Lung (tissue), 17 donors: ENCODE measurements at places on chromosomes 7 and 10. TPM values are rescaled to one million over a fixed set of nuclear protein-coding genes. Genes with fewer than 3 reads are reported as not detected.

DNA sequence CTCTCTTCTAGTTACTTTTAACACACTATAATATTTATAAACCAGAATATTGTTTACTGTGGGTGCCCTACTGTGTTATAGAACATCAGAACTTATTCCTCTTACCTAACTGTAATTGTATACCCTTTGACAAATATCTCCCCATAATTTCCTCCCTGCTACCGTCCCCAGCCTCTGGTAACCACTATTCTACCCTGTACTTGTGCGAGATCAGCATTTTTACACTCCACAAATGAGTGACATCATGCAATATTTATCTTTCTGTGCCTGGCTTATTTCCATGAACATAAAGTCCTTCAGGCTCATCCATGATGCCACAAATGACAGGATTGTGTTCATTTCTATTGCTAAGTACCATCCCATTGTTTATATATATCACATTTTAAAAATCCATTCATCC is 139.8 kb upstream of the RSU1 start:
- no peak for DNase-seq
- H3K27ac ChIP-seq = no peak overlapping the region
- H3K27me3 ChIP-seq = no peaks in the 10 kb centered on the region

- no peak overlapping the region for H3K4me3 ChIP-seq
- H3K27ac ChIP-seq = no peak overlapping the region
- H3K27me3 ChIP-seq = no peaks in the 10 kb centered on the region
- no peak for DNase-seq
These were observed 119.9 kb downstream of the HECW1 start for GRCh38 chr7:43232366-43232765.

DNA sequence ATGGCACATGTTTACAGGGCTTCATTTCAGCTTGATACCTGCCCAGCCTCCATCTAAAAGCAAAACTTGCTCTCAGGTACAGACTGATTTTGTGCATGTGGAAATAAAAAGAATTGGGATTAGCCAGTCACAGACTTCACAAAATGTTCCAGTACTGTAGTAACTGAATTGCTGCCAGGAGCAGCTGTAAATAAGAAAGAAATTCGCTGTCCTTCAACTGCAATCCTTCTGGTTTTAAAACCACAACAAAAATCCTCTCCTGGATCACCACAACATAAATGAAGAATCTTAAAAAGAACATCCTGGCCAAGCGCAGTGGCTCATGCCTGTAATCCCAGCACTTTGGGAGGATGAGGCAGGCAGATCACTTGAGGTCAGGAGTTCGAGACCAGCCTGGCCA is 3.9 kb upstream of the MIOS start:
- H3K4me1 ChIP-seq = no peaks in the 10 kb centered on the region
- no peak overlapping the region for H3K4me3 ChIP-seq
- H3K36me3 ChIP-seq = no peaks in the 10 kb centered on the region
- DNase-seq = no peak
- H3K27me3 ChIP-seq = no peaks in the 10 kb centered on the region

DNA sequence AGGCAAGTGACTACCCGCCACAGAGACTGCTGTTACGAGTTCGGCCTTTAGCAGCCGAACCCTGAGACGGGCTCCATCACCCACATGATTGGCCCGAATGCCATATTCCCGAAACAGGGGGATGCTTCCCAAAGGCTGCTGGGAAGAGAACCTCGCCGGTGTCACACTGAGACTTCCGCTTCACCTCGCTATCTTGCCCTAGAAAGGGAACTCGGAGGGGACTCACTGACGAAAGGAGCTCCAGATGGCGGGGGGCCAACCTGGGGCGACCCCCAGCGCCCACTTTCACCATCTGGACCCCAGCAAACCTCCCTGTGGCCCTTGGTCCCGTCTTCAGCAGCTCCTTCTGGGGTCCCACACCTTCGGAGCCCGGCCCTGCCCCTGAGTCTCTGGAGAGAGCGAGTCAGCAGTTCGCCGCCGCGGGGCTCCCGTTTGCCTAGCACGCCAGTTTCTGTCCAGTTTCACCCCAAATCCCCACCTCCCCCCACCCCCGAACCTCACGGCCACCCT is 529 bp downstream of the HPS1 start:
- peak overlapping the region; percentile 92 for H3K4me3 ChIP-seq
- DNase-seq = peak; percentile 33
- no peaks in the 10 kb centered on the region for H3K27me3 ChIP-seq

DNA sequence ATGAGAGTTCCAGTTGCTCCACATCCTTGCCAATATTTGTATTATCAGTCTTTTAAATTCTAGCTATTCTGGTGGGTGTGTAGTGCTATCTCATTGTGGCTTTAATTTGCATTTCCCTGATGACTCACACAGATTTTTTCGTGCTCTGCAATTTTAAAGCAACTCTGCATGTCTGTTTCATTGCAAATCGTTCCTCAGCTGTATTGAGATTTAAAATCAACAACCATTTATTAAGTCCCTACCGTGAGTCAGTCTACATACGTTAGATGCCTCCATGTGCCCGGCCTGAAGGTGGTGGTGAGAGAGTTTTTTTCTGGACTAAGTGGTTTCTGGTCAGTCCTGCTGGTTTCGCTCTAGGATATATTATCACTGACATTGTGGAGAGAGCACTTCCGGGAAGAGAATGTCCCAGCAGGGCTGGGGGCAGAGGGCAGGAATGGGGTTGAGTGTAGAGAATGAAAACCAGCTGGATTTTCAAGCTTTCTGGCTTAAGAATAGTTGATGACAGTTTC is 8.4 kb upstream of the HYCC1 start:
- H3K27me3 ChIP-seq = no peaks in the 10 kb centered on the region
- DNase-seq = peak; percentile 92
- no peak overlapping the region for H3K4me3 ChIP-seq
- H3K4me1 ChIP-seq = peaks cover 9% of the 10 kb centered on the region

Gene CRYGN
- 0.34 TPM for total RNA-seq

GRCh38 chr7:24877790-24878311 is 102.1 kb downstream of the OSBPL3 start:
- DNase-seq = peak; percentile 86
- no peaks in the 10 kb centered on the region for H3K4me1 ChIP-seq
- no peaks in the 10 kb centered on the region for H3K36me3 ChIP-seq
- H3K27me3 ChIP-seq = no peaks in the 10 kb centered on the region

- peaks cover 29% of the 10 kb centered on the region for H3K4me1 ChIP-seq
- H3K27me3 ChIP-seq = no peaks in the 10 kb centered on the region
- no peak for DNase-seq
- H3K27ac ChIP-seq = no peak overlapping the region
- no peak overlapping the region for H3K4me3 ChIP-seq
These were observed 5.7 kb upstream of the CELF2 start for GRCh38 chr10:11011984-11012383.

Gene CUBN
- 1.7 TPM for total RNA-seq

DNA sequence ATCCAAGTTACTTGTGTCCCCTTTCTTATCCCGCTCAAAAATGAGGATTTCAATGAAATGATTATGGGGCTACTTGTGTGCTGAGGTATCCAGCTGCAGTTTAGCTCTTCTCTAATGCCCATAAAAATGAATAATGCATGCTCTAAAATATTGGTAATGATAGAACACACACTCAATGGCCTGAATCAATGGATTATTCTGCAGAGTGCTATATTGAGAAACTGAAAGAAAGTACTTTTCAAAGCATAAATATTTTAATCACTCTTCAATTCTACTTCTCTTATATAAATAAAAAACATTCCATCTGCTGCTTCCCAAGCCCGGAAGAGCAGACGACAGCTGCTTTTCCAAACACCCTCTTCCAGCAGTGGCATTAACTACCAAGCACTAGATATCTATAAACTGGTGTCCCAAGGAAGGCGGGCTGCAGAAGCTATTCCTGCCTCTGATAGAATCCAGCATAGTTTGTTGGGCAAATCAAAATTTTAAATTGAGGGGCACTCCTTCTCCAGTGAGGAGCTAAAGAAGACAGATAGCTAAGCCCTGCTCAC is 284.9 kb upstream of the AOAH start:
- H3K4me1 ChIP-seq = no peaks in the 10 kb centered on the region
- H3K36me3 ChIP-seq = peaks cover 6% of the 10 kb centered on the region
- no peaks in the 10 kb centered on the region for H3K27me3 ChIP-seq
- no peak overlapping the region for H3K27ac ChIP-seq
- H3K4me3 ChIP-seq = no peak overlapping the region
- DNase-seq = no peak

DNA sequence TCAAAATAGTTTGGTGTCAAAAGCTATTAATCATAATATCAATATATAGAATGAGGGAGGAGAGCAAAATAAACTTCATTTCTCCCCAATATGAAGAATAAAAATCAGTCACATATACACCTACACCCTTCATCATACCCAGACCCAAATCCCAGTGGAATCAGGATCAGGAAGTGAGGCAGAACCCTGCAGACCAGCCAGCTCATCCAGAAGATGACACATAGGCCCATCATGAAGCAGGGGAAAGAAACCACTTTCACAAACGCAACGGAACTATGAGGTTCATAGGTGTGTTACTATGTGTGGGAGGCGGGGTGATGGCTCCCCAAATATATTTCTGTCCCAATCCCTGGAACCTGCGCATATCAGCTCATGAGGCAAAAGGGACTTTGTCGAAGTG is 89.0 kb downstream of the RSU1 start:
- peaks cover 7% of the 10 kb centered on the region for H3K36me3 ChIP-seq
- DNase-seq = no peak
- H3K27ac ChIP-seq = no peak overlapping the region
- H3K4me3 ChIP-seq = no peak overlapping the region
- no peaks in the 10 kb centered on the region for H3K4me1 ChIP-seq

- H3K36me3 ChIP-seq = no peaks in the 10 kb centered on the region
- H3K27me3 ChIP-seq = no peaks in the 10 kb centered on the region
- H3K4me1 ChIP-seq = no peaks in the 10 kb centered on the region
- H3K4me3 ChIP-seq = no peak overlapping the region
- H3K27ac ChIP-seq = no peak overlapping the region
- DNase-seq = no peak
These were observed 244.4 kb upstream of the FZD1 start for GRCh38 chr7:91019686-91020385.

GRCh38 chr7:37287131-37287855 is 161.4 kb downstream of the ELMO1 start:
- no peak overlapping the region for H3K27ac ChIP-seq
- no peak overlapping the region for H3K4me3 ChIP-seq
- DNase-seq = peak; percentile 94
- H3K4me1 ChIP-seq = peaks cover 52% of the 10 kb centered on the region

GRCh38 chr7:108266491-108266890 is 136.3 kb upstream of the LAMB4 start:
- DNase-seq = no peak
- no peak overlapping the region for H3K4me3 ChIP-seq
- H3K27me3 ChIP-seq = no peaks in the 10 kb centered on the region
- no peaks in the 10 kb centered on the region for H3K36me3 ChIP-seq

Gene PBLD
- 4.8 TPM for total RNA-seq

- H3K4me3 ChIP-seq = no peak overlapping the region
- DNase-seq = no peak
- H3K36me3 ChIP-seq = peaks cover 9% of the 10 kb centered on the region
- no peak overlapping the region for H3K27ac ChIP-seq
- H3K4me1 ChIP-seq = no peaks in the 10 kb centered on the region
- H3K27me3 ChIP-seq = no peaks in the 10 kb centered on the region
These were observed 132.9 kb downstream of the PIP4K2A start for GRCh38 chr10:22581461-22581860.

DNA sequence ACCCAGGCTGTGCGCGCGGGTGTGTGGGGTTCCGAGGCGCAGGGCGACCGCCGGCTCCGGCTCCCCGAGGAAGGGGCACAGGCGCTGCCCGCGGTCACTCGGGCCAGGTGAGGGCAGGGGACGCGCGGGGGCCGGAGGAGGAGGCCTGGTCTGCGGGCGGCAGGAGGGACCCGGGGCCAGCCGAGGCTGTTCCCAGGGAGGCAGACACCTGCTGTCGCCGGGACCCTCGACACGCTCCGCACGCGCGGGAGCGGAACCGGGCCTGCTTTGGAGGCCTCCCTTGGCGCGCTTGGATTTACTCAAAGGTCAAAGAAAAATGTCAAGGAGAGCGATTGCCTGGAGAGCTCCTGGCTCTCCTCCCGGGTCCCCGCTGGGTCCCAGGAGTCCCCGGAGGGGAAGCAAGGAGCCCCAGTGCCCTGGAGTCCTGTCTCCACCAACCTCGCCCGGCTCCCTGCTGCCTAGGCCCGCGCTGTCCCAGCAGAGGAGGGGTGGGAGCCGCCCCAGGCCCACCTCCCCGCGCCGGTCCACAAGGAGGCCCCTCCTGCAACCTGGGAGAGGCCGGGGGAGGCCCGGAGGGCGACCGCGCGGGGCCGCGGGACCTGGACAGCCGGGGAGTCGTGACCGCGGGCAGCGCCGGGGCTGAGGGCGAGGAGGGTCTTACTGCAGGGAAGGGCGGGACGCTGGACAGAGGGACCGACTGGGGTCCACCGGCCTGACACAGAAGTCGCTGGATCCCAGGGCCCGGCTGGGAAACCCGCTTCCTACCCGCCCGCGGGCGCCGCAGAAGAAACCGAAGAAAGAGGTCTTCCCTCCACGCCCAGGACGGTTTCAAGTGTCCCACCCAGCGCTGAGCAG is 348.9 kb downstream of the DNAJB6 start:
- peak; percentile 12 for DNase-seq
- no peaks in the 10 kb centered on the region for H3K36me3 ChIP-seq
- H3K4me1 ChIP-seq = peaks cover 20% of the 10 kb centered on the region
- no peak overlapping the region for H3K27ac ChIP-seq

GRCh38 chr7:95904099-95904498 is 131.7 kb downstream of the DYNC1I1 start:
- no peak overlapping the region for H3K27ac ChIP-seq
- DNase-seq = no peak
- no peaks in the 10 kb centered on the region for H3K27me3 ChIP-seq
- H3K4me3 ChIP-seq = no peak overlapping the region
- H3K36me3 ChIP-seq = no peaks in the 10 kb centered on the region
- peaks cover 1% of the 10 kb centered on the region for H3K4me1 ChIP-seq

Gene ZNF804B
- total RNA-seq = not detected

DNA sequence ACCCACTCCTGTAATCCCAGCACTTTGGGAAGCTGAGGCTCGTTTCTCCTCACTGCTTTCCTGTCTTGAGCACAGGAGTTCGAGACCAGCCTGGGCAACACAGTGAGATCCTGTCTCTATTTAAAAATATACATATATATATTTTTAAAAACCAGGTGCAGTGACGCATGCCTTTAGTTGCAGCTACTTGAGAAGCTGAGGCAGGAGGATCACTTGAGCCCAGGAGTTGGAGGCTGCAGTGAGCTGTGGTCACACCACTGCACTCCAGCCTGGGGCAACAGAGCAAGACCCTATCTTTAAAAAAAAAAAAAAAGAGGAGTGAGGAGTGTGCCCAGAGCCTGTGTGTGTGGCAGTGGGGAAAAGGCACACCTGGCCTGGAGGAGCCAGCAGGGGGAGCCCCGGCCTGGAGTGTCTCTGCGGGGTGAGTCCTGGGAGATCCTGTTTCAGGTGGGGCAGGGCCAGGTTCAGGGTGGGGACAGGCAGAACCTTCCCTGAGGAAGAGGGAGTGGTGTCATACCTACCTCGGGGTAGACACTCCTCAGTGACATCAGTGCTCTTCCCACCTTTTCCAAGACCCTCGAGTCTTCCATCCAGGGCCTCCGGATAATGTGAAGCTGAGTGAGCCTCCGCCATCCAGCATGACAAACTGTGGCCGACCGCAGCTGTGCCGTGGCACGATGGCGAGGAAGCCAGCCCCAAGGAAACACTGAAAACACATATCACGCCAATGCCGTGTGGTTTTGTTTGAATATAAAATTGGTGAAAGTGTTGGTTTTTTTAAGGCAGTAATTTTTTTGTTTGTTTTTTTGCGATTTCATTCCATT is 9.0 kb upstream of the ARPC1B start:
- no peaks in the 10 kb centered on the region for H3K4me1 ChIP-seq
- DNase-seq = no peak
- no peak overlapping the region for H3K27ac ChIP-seq
- no peak overlapping the region for H3K4me3 ChIP-seq

Gene ARHGEF35
- 10.8 TPM for total RNA-seq
